Inflammatory macrophage (primary cell): ENCODE measurements at places on chromosomes 11 and 22.
A peak's percentile ranks its signal among the peaks of the same experiment; 100 is the strongest.

- DNase-seq = peak; percentile 73
Measured at GRCh38 chr22:45318168-45318557, 8.4 kb downstream of the FAM118A start.

- no peak for DNase-seq
Measured at GRCh38 chr11:624705-625635, at the start of gene CDHR5. TSS of gene CDHR5 (minus strand) at chr11:624955. CDS start at chr11:624902, 53 bp downstream.

- no peak for DNase-seq
Measured at GRCh38 chr11:109130910-109131309, 291.1 kb upstream of the C11orf87 start.

DNA sequence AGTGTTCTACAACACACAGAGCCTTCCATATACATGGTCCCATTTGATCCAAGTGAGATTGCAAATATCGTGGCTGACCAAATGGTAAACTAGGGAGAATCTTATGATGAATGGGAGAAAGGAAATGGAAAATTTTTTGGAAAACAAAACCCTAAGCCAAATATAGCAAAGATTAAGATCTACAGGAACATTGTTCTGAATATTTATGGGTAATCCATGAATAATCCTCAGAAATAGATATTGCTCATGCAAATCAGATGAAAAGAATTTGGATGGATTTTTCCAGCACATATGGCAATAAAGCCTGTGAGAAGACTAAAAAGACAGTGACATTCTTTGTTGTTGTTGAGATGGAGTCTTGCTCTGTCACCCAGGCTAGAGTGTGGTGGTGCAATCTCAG is 21.7 kb upstream of the PRDM10 start:
- DNase-seq = no peak

DNA sequence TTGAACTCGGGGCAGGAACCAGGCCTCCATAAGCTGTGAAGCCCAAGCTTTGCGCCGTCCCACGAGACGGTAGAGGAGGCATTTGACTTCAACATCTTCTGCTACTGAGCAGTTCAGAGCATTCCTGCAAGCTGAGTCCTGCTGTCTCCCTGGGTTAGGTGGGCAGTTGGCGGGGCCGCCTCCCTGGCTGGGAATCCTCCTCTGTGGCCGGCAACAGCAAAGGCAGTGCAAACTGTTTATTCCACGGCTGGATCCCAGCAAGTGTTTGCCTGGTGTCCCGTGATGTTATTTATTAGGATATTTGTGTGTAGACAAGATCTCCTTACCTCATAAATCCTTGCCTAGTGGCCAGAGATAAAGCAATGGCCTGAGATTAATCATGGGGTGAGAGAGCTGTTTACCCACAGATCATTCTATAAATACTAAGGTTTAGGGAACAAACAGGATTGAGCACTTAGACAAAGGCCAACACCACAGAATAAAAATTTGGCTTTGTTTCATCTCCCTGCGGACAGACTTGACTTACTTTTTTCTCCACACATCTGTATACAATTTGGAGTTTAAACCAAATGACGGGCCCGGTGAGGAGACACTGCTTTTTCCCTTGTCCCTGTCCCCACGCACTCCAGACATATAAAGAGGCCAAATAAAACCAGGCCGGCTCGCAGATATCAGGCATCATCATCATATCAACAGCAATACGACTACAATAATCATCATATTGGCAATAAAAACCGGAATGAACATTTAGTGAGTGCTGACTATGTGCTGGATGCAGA is 63.4 kb downstream of the NAT10 start:
- DNase-seq = no peak

DNA sequence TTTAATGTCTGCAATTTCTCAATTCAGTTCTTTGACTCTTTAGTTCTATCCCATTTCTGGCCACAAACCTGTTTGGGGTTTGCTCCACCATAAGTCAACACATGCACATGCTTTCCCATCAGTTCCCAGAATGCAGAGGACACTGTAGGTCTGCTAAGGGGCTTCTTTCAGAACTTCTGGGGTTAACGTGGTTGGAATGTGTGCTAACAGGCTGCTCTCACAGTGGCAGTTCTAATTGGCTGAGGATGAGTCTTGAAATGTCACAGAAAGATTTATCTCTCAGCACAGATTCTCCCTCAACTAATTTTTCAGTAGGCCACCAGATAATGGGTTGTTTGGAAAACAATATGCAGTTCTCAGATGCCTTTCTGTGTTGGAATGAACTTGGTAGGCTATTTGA is 703.4 kb downstream of the NTM start:
- no peak for DNase-seq

GRCh38 chr11:17578958-17579357 is 31.9 kb downstream of the OTOG start:
- DNase-seq = no peak

- no peak for DNase-seq
Measured at GRCh38 chr11:70292166-70292565, 21.7 kb downstream of the PPFIA1 start.
